ENCODE measurements at places on chromosomes 13 and 19. TPM values are rescaled to one million over a fixed set of nuclear protein-coding genes. Genes with fewer than 3 reads are reported as not detected.

ERICH6B gene
- total RNA-seq = not detected

STOML3 gene
- not detected for total RNA-seq

KLK7 gene
- 0.13 TPM for total RNA-seq

FGF21 gene
- not detected for total RNA-seq

OR7C1 gene
- total RNA-seq = not detected

CPB2 gene
- not detected for total RNA-seq

LGALS7B gene
- total RNA-seq = not detected

SIGLEC11 gene
- total RNA-seq = not detected

SYNE4 gene
- 0.20 TPM for total RNA-seq

POSTN gene
- 686 TPM for total RNA-seq

UBAC2 gene
- total RNA-seq = 50.4 TPM

ERICH4 gene
- not detected for total RNA-seq

NXNL1 gene
- total RNA-seq = not detected

SIGLEC12 gene
- not detected for total RNA-seq

TTC9B gene
- not detected for total RNA-seq

LEUTX gene
- total RNA-seq = not detected

ZNF784 gene
- total RNA-seq = 5.1 TPM

IRGC gene
- not detected for total RNA-seq

ZNF563 gene
- total RNA-seq = 5.0 TPM
